CD4-positive, alpha-beta T cell treated with Interleukin-1 beta for 1 hour (primary cell): ENCODE measurements at places on chromosomes 7 and 10.

- DNase-seq, result no peak
Measured at GRCh38 chr10:22054961-22055360, 51.4 kb upstream of the DNAJC1 start.

GRCh38 chr10:93266858-93267257, 193.2 kb downstream of the CYP26A1 start:
- no peak for DNase-seq

DNA sequence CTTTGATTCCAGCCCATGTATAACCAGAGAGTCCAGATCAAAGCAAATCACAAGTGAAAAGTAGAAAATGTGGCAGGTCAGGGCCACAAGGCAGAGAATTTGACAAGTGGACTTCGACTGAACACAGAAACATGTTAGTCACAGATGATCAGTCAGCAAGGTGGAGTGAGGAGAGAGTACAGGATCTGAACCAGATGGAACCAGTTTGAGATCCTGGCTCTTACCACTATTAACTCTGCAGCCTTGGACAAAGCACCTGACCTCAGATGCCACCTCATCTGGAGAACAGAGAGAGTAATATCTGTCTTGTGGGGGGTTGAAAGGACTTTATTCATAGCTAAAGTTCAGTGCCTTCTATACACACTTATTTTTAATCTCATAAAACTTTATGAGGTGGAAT, 4.4 kb downstream of the MRLN start:
- no peak for DNase-seq

DNA sequence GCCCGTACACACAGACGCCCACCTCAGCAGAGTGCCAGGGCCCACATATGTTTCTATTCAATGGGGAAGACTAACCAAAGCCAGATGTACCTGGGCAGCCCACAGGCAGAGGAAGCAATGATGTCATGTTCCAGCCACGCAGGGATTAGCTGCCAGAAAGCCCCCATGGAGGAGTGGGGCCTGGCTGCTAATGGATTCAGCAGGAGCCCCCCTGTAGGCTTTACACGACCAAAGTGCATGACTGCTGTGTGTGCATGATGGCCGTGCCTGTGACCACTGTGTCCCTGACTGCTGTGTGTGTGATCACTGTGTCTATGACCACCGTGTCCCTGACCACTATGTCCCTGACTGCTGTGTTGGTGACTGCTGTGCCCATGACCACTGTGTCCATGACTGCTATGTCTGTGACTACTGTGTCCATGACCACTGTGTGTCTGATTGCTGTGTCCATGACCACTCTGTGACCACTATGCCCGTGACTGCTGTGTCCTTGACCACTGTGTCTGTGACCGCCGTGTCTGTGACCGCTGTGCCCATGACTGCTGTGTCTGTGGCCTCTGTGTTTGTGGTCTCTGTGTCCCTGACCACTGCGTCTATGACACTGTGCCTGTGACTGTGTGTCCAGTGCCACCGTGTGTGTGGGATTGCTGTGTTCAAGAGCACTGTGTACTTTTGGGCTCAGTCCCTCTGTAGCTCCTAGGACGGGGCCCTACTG, 409.3 kb downstream of the RPS24 start:
- no peak for DNase-seq

- DNase-seq, result no peak
Measured at GRCh38 chr10:124323111-124323725, 95.5 kb downstream of the OAT start.

DNA sequence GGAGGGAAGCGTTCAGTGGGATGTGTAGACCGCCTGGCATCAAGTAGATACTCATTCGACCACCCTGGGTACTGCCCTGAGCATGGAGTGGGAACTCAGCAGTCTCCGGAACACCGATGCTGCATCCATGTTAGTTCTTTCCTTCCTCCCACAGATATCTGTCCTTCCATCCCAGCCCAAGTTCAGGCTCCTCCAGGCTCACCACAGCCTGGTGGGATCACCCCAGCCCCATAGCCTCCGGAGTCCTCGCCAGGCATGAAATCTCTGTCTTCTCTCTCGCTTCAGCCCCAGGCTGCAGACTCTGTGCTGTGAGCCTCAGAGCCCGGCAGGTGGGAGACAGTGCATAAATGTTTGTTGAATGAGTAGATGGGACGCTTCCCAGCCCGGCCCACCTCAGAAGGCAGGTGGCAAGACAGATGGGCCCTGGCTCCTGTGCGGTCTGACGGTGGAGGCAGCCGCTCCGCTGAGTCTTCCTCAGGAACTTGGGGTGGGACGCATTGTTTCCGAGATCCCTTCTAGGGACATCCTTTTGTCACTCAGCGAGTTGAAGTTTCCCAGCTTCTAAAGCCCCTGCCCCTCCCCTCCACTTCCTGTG, 42.9 kb downstream of the ELFN1 start:
- no peak for DNase-seq

GRCh38 chr7:34133983-34134782, 228.8 kb downstream of the BMPER start:
- no peak for DNase-seq

- DNase-seq, result no peak
Measured at GRCh38 chr10:49023752-49024151, 84.1 kb upstream of the LRRC18 start.

DNA sequence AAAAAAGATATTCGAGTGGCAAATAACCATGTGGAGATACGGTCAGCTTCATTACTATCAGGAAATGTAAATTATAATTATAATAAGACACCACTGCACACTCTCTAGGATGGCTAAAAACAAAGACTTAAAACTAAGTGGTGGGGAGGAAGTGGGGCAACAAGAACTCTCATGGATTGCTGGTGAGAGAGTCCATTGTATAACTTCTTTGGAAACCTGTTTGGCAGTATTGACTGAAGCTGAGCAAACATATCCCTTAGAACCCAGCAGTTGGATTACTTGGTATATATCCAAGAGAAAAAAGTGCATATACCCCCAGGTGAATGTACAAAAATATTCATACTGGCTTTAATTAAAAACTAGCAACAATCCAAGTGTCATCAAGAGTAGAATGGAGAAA, 133.7 kb upstream of the CTBP2 start:
- DNase-seq, result no peak

DNA sequence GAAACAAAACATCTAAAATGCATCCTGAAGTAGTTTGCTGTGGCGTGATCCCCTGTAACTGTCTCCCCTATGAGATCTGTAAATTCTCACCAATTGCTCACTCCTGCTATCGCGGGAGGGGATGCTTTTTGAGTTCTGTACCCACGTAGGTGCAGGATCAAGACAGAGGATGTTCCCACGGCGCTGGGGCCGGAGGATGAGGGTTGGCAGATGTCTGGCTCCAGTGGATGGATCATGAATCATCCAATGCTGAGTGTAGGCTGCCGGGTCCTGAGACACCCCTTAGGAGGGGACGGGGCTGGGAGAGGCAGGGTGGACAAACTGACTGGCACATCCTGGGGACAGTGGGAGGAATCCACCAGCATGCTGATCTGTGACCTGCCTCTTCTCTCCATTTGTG, 224.4 kb downstream of the USP6NL start:
- DNase-seq, result no peak

GRCh38 chr7:107390916-107391315, 78.9 kb upstream of the GPR22 start:
- no peak for DNase-seq

GRCh38 chr10:13106387-13107045, 6.6 kb downstream of the OPTN start:
- no peak for DNase-seq

DNA sequence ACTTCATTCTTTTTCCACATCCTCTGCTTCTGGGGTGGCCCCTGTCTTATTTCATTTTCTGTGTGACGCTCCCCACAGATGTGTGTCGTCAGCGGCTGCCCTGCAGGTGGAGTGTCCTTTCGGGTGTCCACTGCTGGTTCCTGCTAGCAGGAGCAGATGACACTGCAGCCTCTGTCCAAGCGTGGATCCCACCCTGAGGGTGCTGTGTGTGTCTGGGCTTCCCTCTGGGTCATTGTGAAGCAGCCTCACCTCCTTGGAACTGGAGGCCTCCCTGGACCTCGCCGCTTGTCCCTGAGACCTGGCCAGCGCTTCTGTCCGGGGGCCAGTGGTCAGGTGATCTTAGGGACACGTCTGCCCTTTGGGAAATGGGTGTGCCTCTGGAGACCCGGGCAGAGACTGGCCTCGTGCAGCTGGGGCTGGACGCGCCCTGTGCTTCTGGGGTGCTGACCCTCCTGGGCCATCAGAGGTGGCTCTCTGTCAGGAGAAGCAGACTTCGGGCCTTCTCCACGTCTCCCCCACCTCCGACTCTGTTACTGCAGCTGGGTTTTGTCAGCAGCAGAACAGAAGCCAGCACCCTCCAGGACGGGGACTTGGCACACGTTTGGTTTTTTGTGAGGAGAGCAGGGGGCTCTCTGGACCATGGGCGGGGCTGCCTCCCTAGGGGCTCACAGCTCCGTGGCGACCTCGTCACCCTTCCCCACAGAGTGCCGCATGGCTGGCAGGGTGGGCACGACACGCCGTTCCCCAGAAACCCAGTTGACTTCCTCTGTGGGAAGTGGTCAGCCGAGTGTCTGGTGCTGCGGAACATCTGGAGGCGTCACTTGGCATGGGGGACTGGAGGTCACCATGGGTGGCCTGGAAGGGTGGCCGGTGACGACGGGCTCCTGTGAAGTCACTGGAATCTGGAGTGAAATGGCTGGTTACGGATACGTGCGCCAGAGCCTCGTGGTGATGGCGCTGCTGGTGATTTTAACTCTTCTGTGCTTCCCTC, 48.4 kb downstream of the INPP5A start:
- DNase-seq, result peak; percentile 38

DNA sequence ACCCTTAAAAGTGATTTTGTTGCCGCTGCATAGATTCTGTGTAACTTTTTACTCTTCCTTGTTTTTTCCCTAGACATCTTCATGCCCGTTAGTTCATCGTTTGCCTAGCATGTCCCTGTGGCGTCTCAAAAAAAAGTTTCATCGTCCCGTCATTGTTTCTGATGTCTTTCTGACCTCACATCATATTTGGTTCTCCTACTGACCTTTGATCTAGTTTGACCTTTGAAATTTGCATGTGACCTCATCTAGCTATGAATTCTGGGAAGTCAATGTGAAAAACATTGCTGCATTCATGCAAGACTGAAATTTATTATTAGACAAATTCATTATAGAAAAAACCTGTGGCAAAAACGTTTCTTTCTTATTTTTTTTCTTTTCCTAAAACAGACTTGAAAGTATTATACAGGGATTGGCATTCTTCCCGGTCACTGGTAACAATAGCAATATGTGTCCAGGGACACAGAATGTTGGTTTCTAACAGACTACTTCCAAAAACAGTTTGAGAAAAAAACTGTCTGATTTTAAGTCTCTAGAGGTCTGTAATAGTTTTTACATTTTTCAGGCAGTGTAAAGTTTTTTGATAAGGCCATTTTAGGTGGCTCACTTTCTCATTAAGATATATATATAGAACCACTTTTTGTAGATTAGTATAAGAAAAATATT, 280.9 kb downstream of the USP6NL start:
- no peak for DNase-seq

DNA sequence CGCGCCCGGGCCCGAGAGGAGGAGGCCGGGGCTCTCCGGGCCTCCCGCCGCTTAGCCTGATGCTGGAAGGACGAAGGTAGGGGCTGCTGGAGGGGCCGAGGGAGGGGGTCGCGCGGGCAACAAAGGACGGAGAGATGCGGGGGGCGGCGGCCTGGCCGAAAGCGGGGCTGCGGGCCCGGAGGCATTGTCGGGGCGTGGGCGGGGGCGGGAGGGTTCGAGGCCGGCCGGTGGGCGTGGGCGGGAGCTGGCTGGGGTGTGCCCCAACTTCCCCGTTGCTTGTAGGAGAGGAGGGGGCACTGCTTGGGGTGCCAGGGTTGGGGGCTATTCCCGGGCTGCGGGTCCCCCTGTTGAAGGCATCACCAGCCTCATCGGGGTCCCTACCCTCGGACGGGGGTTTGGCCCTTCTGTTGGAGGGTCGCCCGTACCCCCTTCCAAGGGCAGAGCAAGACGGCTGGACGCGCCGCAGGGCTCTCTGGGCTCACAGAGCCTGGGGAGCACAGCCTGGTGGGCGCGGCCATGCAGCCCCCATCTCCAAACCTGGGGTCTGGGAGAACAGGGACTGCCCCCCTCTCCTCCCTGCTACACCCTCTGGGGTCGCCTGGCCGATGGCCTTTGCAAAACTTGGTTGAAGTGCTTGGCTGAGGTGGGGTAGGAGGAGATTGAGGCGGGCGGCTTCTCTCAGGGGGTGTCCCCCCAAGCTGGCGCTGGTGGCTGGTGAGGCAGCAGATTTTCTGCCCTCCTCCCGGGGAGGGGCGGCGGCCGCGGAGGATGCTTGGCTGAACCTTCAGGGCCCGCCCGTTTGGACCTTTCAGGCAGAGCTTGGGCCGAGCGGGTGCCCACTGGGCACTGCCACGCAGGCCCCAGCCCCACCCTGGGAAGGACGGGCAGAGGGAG, 699 bp downstream of the CLIP2 start:
- peak; percentile 25 for DNase-seq

DNA sequence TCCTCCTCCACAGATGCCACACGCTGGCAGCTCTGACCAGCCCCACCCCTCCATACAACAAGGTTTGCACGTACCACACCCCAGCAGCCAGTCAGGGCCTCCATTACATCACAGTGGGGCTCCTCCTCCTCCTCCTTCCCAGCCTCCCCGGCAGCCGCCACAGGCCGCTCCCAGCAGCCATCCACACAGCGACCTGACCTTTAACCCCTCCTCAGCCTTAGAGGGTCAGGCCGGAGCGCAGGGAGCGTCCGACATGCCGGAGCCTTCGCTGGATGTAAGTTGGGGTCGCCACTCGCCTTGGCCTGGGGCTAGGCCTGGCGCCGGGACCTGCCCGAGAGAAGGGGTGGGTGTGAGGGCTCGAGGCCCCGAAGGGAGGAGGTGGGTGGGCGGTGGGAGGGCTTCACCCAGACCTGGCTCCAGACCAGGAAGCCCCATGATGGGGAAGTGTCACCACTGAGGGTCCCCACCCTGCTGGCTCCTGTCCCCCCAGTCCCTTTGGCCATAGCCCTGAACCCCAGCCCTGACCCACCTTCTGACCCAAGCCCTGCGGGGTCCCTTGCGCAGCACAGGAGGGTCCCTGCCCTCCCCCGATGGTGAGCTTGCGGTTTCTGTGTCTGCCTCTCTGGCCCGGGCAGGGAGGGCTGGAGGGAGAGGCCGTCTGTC, 36.2 kb upstream of the PPIF start:
- no peak for DNase-seq

DNA sequence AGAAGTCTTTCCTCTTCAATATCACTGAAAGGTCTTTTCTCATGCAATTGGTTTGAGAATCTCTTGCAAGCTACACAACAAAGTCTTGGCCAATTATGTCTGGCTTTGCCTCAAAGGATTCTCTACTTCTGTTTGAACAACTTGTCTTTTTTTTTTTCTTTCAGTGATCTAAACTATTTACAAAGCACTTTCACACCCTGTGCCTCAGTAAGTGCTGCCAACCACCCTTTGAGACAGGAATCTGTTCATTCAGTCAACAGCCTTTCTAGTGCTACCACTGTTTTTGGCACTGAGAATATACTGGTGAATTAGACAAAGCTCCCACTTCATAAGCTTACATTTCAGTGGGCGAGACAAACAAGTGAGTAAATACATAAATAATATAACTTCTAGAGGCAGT, 26.9 kb upstream of the SDK1 start:
- DNase-seq, result no peak

DNA sequence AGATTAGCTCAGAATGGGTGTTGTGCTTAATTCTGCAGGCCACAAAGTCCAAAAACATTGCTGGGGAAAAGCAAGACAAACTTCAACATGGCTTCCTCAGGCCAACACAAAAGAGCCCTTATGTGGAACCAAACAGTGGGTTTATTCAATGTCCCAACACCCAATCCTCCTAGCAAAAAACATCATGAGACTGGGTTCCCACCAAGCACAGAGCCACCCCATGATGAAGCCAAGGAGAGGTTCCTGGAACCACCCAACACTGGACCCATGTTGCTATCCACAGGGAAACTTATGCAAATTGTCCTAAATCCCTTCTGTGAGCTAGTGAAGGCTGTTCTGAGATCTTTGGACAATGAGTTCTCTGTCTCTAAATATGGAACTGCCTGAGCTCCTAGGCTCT, 24.0 kb downstream of the SLC25A13 start:
- no peak for DNase-seq
